ENCODE measurements at places on chromosomes 11 and 22. TPM values are rescaled to one million over a fixed set of nuclear protein-coding genes. Genes with fewer than 3 reads are reported as not detected.

Gene TCN1
- total RNA-seq: 30.8 TPM

Gene PDGFD
- total RNA-seq: 23.2 TPM

Gene OR8G5
- not detected for total RNA-seq

- DNase-seq: no peak
- peaks cover 5% of the 10 kb centered on the region for H3K4me1 ChIP-seq
- no peaks in the 10 kb centered on the region for H3K27me3 ChIP-seq
Observed at GRCh38 chr11:12056119-12056518, 47.7 kb upstream of the DKK3 start.

DNA sequence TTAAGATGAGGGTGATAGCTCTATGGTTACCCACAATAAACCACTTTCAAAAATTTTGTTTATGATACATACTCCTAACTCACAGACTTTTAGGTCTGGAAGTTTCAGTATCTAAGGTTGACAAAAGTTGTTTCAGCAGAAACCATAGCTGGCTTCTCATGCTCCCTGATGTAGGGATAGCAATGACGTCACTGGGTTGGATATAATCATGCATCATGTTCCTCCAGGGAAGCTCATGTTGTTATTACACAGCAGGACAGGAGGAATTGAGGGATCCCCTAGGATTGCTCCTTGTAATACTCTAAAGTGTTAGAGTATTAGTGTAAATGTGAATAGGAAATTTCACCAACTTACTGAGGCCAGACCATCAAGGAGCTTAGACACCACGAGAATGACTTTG is 23.6 kb downstream of the APOL3 start:
- peaks cover 20% of the 10 kb centered on the region for H3K36me3 ChIP-seq
- no peak for DNase-seq
- H3K27ac ChIP-seq: no peak overlapping the region
- peaks cover 4% of the 10 kb centered on the region for H3K4me1 ChIP-seq
- H3K27me3 ChIP-seq: no peaks in the 10 kb centered on the region
- H3K4me3 ChIP-seq: no peak overlapping the region

DNA sequence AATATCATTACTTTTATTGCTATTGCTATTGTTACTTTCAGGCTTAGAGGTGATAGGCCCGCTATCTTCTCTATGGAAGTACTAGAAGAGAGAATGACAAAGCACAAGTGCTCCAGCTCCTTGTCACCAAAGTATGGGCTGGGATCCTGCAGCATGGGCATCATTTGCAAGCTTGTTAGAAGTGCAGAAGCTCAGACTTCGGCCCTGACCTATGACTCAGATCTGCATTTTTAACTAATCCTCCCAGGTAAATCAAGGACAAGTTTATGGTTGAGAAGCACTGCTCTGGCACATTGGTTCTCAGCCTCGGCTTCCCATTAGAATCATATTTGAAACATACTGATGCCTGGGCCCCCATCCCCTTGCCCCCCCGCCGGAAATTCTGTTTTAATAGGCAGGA is 8.6 kb upstream of the ENDOD1 start:
- H3K27ac ChIP-seq: no peak overlapping the region
- no peaks in the 10 kb centered on the region for H3K36me3 ChIP-seq
- no peak for DNase-seq
- no peaks in the 10 kb centered on the region for H3K27me3 ChIP-seq

GRCh38 chr11:111591187-111591960 is 10.9 kb upstream of the SIK2 start:
- H3K27me3 ChIP-seq: no peaks in the 10 kb centered on the region
- no peak overlapping the region for H3K27ac ChIP-seq
- H3K4me1 ChIP-seq: no peaks in the 10 kb centered on the region
- no peaks in the 10 kb centered on the region for H3K36me3 ChIP-seq

DNA sequence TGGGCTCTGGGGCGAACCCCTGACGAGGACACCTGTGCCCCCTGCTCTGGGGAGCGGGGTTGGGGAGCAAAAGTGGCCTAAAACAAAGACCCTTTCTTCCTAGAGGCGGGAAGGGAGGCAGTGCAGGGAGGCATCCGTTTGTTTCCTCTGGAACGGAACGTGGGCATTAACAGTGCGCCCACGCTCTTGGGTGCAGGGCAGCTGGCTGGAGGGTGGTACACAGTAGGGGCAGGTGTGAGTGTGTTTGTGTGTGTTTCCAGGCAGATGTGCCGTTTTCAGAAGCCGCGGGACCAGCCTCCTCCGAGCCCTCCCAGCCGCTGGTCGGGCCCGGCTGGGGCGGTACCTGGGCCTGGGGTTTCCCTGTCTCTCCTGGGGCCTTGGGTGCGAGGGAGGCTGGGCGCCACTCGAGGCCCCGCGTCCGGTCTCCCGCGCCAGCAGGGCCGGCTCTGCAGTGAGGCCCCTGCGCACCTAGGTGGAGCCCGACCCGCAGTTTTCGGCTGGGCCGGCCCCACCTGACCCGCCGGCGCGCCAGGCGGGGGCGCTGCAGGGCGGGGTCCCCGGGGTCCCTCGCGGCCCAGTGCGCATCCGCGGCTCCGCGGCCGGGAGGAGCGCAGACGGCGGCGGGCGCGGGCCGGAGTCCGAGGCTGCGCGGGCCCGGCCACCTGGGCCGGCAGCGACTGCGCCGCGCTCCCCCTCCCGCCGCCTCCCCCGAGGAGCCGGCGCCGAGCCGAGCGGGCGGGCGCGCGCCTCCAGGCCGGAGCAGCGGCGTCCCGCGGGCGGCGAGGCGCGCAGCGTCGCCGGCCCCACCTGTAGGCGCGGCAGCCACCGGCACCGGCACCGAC is 1252.7 kb downstream of the BRD1 start:
- no peaks in the 10 kb centered on the region for H3K36me3 ChIP-seq
- H3K4me1 ChIP-seq: no peaks in the 10 kb centered on the region
- H3K27me3 ChIP-seq: peaks cover 3% of the 10 kb centered on the region
- no peak overlapping the region for H3K27ac ChIP-seq
- no peak for DNase-seq

GRCh38 chr11:85295694-85296271 is 331.4 kb downstream of the DLG2 start:
- H3K36me3 ChIP-seq: no peaks in the 10 kb centered on the region
- no peaks in the 10 kb centered on the region for H3K4me1 ChIP-seq
- no peak overlapping the region for H3K27ac ChIP-seq
- no peaks in the 10 kb centered on the region for H3K27me3 ChIP-seq

GRCh38 chr11:120067438-120068113 is 70.3 kb downstream of the TRIM29 start:
- H3K27me3 ChIP-seq: no peaks in the 10 kb centered on the region
- H3K36me3 ChIP-seq: no peaks in the 10 kb centered on the region
- no peak for DNase-seq
- H3K4me1 ChIP-seq: no peaks in the 10 kb centered on the region
- no peak overlapping the region for H3K4me3 ChIP-seq
- no peak overlapping the region for H3K27ac ChIP-seq

- H3K27ac ChIP-seq: no peak overlapping the region
- no peaks in the 10 kb centered on the region for H3K27me3 ChIP-seq
- peaks cover 6% of the 10 kb centered on the region for H3K4me1 ChIP-seq
- no peak overlapping the region for H3K4me3 ChIP-seq
Observed at GRCh38 chr11:113104691-113105251, 143.6 kb downstream of the NCAM1 start.

Measured in natural killer cell (primary cell).